GM23338 (cell line): ENCODE measurements at places on chromosomes 5 and 9.

DNA sequence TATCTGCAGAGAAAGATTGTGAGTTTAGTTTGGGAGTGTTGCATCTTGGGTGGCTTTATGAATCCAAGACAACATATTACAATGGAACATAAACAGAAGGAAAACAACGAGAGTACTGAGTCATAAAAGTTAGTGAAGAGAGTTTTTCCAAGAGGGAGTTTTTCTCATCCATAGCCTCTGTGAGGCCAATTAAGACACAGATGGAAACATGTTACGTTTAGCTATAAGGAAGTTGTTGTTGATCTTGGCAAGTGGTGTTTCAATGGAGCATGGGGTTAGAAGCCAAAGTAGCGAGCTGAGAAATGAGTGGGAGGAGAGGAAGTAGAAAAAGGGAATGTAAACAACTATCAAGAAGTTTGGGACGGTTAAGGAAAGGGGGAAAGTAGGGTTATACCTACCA lies 53.3 kb upstream of the SPATA31D4 start:
- DNase-seq: no peak

DNA sequence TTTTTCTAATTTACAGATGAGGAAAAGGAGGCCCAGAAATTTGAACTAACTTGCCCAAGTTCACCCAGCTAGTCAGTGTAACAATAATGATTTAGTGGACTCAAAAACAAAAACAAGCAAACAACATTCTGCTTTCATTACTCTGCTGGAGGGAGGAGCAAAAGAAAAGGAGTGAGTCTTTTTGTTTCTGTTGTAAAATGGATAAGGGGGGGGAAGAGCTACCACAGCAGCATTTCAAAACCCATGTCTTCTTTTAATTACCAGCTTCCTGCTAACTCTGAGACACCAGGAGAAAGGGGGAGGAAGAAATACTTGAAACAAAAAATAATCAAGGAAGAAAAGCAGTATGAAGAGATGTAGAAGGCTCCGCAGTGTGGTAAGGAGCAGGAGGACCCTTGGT lies 39.2 kb upstream of the EQTN start:
- DNase-seq: no peak

DNA sequence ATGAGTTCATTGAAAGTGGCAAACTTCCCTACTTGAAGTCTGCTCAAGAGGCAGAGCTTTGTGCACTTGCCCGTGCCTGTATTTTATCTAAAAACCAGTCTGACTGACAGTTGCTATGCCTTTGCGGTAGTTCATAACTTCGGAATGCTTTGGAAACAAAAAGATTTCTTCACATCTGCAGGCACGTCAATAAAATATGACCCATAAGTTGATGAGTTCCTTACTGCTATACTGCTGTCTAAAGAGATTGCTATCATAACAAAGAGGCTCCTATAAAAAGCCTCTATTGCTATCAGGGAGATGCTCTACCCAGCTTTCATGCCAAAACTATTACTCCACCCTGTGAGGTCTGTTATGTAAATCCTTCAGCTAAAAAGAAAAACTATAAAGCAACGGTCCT lies 25.4 kb upstream of the RNF20 start:
- no peak for DNase-seq

DNA sequence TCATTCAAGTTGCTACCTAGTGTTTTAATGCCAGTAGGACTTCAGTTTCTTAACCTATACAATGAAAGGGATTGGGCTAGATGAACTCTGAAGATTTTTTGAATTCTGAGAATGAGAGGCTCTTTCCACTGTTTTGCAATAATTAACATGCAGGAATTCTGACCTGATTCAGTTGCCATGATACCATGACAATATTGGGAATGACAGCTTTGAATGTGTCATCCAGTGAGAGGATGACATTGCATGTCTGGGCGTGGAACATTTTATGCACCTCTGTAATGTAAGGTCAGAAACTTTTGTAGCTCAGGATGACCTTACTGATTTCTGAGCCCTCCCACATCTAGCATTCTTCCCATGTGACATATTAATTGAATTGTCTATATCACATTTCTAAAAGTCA lies 30.6 kb upstream of the SPINK5 start:
- DNase-seq: peak; percentile 32

DNA sequence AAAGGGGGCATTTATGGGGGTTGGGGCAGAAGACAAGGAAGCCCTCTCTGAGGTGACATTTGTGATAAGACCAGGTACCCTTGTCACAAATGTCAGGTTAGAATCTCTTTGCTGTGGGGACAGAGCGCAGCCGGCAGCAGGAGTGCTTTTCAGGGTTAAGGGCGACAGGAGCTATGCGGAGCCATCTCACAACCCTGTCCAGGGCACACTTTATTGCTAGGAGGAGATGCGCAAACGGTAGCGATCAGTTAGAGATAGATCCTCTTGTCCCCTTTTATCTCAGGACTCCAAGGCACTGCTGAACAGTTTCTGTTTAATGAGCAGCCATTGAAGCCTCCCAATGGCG lies 438 bp upstream of the LAMC3 start:
- no peak for DNase-seq

- no peak for DNase-seq
Observed at GRCh38 chr5:81835814-81836367, 85.0 kb upstream of the SSBP2 start.

DNA sequence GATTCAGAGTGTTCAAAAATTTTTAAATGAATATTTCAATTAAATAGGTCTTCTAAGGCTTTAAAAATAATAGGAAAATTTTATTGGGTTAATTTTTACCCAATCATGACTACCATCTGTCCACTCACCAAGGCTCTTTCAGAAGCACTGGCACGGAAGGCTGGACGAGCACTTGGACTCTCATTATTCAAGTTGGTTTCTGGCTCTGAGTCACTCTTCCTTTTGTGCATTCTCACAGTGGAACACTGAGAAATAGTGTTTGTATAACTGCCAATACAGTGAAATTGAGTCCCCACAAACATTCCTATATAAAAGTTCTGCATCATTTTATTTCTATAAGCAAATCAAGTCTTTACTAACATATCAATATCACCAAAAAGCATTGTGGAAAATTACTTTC lies 1149.0 kb downstream of the EFNA5 start:
- DNase-seq: no peak

DNA sequence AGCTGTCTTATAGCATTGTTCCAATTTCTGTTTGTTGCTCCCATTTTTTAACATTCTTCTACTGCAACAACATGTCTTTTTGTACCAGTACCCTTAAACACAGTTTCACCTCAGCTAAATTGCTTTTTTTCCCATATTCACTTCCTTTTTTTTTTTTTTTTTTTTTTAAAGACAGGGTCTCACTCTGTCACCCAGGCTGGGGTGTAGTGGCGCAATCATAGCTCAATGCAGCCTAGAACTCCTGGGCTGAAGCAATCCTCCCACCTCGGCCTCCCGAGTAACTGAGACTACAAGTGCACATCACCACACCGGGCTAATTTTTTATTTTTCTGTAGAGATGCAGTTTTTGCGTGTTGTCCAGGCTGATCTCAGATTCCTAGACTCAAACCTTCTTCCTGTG lies 161.3 kb downstream of the NIPBL start:
- DNase-seq: no peak

DNA sequence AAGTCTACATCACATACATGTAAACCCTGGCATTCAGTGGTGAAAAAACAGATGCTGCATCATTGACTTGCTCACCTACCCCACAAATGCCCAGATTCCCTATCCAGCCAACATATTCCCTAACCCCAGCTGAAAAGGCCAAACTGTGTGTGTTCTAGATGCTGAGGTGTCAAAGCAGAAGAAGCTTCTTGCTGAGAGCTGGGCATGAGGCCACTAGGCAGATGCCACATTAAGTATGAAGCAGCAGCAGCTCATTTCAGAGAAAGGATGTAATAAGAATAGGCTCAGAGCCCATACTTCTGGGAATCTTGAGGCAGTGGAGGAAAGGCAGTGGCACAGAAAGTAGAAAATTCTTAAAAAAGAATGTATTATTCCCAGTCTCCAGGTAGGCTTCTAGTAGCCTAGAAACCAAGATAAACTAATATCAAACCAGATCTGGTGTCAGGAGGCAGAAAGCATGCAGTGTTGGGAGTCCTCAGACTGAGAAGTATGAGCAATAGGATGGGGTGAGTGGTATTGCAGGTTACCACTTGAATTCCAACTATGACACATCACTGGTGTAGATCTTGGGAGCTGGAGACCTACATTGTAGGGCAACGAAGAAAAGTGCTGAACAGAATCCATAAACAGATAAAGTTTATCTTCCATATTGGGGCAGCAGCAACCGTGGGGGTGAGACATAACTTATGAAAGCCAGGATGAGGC lies 71.9 kb upstream of the GRHPR start:
- DNase-seq: no peak

DNA sequence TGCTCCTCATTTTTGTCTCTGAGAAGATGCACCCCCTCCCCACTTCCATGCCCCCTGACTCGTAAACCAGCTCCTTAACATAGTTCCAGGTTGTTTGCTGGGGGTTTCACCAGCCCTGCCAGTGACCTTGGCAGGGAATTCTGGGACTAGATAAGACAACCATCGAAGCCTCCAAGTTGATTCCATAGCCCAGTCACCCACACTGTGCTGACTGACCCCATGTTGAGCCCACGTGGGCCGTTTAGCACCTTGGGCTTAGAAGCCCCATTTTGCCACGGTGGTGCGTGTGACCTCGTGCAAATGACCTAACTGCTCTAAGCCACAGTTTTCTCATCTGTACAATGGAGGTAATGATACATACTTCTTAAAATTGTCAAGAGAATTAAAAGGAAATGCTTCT lies 24.6 kb downstream of the PSAT1 start:
- DNase-seq: no peak

DNA sequence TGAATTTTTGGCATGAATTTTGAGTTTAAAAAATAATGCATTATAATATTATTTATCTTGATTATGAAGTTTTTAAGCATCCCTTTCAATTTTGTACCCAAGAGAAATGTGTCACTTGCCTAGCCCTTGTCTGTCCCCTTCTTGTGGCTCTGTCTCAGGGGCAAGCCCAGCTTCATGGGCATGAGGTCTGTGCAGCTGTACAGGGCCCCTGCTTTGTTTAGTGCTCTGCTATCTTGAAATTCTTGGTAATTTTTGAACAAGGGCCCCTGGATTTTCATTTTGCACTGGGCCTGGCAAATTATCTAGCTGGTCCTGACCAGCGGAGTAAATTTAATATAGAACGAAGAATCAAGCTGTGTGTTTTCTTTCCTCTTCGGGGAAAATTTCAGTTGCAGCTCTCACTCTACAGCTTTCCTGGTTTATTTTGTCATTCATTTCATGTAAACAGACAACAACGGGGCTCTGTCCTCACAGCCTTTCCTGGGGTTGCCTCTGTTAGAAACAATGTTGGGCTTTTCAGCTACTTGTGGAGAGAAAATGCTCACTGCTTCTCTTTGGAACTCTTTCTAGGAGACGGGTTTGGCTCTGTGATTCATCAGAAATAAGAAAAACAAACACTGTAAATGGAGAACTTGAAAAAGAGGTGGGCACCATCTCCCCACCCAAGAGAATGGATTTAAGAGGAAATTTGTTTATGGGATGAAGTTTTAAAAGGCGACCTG lies 41.1 kb downstream of the LIX1 start:
- DNase-seq: peak; percentile 29

- DNase-seq: no peak
Observed at GRCh38 chr5:179292681-179293635, 52.3 kb downstream of the ADAMTS2 start.

DNA sequence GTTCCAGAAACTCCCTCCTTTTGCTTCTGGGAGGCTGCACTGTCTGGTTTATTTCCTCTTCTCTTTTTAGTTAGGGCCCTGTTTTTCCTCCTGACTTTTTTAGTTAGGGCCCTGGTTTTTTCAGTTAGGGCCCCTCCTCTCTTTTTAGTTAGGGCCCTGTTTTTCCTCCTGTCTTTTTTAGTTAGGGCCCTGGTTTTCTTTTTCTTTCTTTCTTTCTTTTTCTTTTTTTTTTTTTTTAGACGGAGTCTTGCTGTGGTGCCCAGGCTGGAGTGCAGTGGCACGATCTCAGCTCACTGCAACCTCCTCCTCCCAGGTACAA lies 15.1 kb downstream of the GSN start:
- DNase-seq: no peak

GRCh38 chr5:80895523-80895922 lies 64.6 kb upstream of the RASGRF2 start:
- DNase-seq: no peak

DNA sequence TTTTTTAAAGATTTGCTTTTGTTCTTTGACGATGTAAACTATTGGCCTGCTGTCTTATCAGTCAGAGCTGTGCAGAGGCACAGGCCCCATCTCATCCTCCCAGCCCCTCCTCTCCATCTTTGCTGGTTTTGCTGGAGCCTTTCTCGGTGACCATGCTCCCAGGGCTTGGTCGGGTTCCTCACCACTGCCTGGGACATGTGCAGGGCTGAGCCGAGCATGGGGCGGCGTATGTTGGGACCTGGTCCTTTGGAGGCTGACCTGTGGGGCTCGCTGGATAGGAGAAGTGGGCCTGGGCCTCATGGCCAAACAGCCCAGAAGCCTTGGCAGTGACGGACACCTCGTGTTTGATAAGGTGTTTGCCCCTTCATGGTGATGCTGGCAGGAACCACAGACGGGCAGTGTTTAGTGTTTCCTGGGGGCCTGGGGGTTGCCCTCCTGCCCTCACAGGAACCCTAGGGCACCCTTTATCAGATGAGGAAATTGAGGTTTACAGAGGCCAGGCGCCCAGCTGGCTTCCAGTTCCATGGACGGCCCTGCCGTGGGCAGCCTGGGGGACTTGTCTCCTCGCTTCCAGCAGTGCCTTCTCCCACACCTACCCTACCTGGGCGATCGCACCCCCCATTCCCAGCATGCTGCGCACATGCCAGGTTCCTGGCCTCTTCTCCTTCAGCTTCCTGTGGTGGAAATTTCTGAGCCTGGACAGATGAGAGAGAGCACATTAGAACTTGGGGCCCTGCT lies 27.6 kb downstream of the TRAF2 start:
- no peak for DNase-seq

DNA sequence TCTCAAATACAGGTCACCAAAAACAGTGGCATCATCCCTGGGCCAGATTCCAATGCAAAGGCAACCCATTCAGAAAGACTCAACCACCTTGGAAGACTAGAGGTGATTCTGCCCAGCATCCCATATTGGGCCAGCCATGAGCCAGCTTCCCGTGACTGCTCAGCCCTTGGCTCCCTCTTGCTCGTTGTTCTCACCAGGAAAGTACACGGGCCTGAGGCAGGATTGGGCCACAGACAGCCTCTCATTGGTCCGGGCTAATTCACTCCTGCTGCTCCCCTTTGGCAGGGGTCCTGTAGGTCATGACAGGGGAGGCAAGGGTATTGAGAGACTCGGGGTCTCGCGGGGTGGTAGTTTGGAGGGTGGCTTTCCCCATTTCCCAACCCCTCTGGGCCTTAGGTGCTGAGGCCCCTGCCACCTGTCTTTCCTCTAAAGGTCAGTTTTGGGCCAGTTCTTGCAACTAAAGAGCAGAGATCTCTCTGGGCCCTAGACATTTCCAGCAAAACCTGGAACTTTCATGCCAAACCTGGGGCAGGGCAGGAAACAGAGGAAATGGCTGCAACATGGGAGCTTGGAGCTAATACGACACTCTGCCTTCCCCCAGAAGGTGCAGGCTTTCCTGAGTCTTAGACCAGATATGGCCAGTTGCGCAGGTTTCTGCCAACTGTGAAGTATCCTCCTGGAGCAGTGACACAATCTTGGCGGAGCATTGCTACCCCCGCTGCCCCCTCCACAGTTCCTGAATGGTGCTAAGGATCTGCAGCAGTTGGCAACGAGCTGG lies 22.0 kb upstream of the FGFR4 start:
- no peak for DNase-seq
